ENCODE measurements at places on chromosomes 2 and 18. TPM values are rescaled to one million over a fixed set of nuclear protein-coding genes. Genes with fewer than 3 reads are reported as not detected.

DNA sequence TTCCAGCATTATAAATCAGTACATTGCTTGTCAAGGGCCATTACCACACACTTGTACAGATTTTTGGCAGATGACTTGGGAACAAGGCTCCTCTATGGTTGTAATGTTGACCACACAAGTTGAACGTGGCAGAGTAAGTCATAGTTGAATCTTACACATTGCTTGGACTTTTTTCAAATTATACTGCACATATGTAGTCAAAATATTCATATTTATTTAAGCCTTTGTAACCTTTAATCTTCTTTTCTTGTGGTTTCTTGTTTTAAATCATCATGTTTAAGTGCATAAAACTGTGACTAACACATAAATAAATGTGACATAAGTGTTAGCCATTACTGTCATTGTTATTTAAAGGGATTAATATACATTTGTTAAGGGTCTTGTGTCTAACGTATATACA is 52.1 kb upstream of the EPB41L5 start:
- DNase-seq: no peak

DNA sequence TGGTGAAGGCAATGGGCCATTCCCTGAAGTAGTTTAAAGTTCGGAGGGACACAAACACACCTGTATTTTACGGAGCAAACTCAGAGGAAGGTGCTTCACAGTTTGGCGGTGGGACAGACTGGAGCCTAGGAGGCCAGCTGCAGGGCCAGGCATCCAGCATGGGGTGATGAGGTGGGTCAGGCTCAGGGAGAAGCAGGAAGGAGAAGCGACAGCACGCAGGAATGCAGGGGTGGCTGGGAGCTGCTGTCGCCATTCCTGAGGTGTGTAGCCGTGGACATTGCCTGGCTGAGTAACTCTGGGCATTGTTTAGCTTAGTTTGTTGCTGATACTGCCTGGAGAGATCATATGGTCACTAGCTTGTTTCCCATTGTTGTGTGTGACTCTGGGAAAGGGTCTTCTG is 35.8 kb upstream of the METTL21A start:
- no peak for DNase-seq

GRCh38 chr2:239778861-239779558 is 246.1 kb downstream of the NDUFA10 start:
- no peak for DNase-seq

- DNase-seq: no peak
These were observed 142.0 kb downstream of the COPS8 start for GRCh38 chr2:237227592-237228280.

DNA sequence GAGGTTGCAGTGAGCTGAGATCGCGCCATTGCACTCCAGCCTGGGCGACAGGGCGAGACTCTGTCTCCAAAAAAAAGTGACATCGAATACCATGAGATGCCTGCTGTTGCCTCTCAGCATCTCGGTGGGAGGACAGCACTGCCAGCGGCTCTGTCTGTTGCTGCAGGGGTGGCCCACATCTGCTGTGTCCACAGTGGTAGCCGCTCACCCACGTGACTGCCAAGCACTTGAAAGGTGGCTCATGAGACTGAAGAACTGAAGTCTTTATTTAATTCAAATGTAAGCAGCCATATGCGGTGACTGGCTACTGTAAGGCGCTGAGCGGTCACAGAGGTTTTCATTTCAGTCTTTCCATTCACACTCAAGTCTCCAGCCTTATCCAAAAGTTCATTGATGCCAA is 25.8 kb downstream of the IMPA2 start:
- no peak for DNase-seq

DNA sequence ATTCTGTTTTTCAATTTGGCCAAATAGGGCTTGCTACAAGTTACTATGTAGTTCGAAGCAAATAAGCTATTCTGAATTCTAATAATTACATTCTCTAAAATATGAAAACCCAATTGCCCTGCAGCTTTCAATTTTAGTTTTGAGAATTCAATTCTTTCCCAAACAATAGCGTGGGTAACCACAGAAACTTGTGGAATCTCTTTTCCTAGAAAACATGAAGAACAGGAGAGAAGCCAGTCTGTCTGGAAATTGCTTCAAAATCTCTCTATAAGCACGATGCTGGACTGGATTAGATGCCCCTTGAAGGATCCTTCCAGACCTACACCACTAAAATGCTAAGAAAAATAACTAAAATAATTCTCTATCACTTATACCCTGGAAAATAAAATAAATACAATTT is 115.0 kb downstream of the THADA start:
- no peak for DNase-seq

DNA sequence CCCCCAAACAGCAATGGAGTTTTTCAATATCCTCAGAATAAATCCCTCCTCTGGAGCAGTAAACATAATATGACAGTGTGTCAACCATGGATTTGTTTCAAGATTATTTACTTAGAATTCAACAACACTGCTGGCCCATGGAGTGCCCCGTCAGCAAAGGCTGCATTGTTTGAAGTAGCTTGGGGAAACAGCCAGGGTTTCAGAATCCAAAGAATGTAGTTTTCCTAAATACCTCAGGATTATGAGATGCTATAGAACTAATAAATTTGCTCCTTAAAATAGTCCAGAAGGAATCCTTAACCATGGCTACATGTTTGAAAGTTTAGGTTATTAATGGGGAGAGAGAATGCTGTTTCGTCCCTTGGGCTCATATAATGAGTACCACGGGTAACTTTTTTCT is 13.1 kb upstream of the CETN1 start:
- no peak for DNase-seq

Gene UGGT1
- total RNA-seq: 35.0 TPM

Data from thymus (tissue), 14 donors.